ENCODE measurements at places on chromosomes 2 and 18. TPM values are rescaled to one million over a fixed set of nuclear protein-coding genes. Genes with fewer than 3 reads are reported as not detected.

- H3K27ac ChIP-seq: no peak overlapping the region
- no peaks in the 10 kb centered on the region for H3K27me3 ChIP-seq
- no peaks in the 10 kb centered on the region for H3K36me3 ChIP-seq
- no peak overlapping the region for H3K4me3 ChIP-seq
Measured at GRCh38 chr2:205858275-205858674, 176.0 kb downstream of the NRP2 start.

The NEU2 gene
- total RNA-seq: not detected

- no peak for DNase-seq
- H3K36me3 ChIP-seq: no peaks in the 10 kb centered on the region
- no peak overlapping the region for H3K27ac ChIP-seq
Measured at GRCh38 chr18:62379051-62379450, 53.9 kb downstream of the TNFRSF11A start.

GRCh38 chr18:59268721-59269562 lies 4.3 kb downstream of the RAX start:
- no peak overlapping the region for H3K4me3 ChIP-seq
- no peak overlapping the region for H3K27ac ChIP-seq
- no peaks in the 10 kb centered on the region for H3K36me3 ChIP-seq
- DNase-seq: no peak
- H3K27me3 ChIP-seq: peaks cover 99% of the 10 kb centered on the region
- H3K4me1 ChIP-seq: no peaks in the 10 kb centered on the region

The ALK gene
- 0.19 TPM for total RNA-seq

The TFCP2L1 gene
- total RNA-seq: 54.2 TPM

Data from colonic mucosa (tissue), 4 donors.